NCI-H187 (cell line): ENCODE measurements at places on chromosomes 7 and 10.

DNA sequence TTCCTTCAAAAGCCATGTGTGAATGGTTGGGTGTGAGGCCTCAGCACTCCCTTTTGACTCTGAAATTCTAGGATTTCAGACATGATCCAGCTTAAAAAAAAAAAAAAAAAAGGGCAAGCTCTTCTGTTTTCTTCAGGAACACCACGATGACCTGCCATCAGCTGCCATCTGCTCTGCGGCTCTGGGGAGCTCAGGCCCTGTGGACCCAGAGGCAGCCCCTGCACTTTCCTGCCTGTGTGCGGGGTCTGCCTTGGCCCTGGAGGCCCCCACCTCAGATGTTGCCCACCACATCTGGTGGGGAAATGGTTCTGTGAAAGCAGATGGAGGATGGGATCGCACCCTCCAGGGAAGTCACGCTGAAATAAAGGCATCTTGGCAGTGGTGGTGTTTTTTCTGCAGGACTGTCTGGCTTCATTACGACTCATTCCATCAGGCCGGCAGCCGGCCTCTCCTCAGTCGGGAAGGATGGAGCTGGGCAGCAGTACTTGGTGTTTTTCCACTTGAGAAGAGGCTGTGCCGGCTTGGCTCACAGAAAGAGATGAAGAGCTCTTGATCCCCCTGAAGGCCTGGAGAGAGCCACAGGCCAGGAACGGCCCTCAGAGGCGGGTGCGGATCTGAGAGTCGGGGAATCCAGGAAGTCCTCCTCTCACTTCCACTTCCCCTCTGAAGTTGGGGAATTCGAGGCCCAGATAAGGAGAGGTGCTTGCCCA lies 66.1 kb upstream of the AQP1 start:
- DNase-seq: no peak

DNA sequence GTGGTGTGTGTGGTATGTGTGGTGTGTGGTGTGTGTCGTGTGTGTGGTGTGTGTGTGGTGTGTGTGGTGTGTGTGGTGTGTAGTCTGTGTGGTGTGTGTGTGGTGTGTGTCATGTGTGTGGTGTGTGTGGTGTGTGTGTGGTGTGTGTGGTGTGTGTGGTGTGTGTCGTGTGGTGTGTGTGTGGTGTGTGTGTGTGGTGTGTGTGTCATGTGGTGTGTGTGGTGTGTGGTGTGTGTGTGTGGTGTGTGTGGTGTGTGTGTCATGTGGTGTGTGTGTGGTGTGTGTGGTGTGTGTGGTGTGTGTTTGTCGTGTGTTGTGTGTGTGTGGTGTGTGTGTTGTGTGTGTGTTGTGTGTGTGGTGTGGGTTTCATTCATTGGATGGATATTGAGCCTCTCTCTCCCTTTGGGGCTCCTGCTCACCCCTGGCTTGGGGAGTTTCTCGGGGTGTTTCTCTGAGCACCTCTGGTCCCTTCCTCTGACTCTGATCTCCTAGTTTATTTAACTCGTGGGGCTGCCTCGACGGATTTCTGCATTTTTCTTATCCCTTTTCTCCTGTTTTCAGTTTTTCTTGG lies 145.8 kb downstream of the DNAJB6 start:
- DNase-seq: no peak

GRCh38 chr10:95289003-95289920 lies 1.5 kb downstream of the PDLIM1 start:
- no peak for DNase-seq

DNA sequence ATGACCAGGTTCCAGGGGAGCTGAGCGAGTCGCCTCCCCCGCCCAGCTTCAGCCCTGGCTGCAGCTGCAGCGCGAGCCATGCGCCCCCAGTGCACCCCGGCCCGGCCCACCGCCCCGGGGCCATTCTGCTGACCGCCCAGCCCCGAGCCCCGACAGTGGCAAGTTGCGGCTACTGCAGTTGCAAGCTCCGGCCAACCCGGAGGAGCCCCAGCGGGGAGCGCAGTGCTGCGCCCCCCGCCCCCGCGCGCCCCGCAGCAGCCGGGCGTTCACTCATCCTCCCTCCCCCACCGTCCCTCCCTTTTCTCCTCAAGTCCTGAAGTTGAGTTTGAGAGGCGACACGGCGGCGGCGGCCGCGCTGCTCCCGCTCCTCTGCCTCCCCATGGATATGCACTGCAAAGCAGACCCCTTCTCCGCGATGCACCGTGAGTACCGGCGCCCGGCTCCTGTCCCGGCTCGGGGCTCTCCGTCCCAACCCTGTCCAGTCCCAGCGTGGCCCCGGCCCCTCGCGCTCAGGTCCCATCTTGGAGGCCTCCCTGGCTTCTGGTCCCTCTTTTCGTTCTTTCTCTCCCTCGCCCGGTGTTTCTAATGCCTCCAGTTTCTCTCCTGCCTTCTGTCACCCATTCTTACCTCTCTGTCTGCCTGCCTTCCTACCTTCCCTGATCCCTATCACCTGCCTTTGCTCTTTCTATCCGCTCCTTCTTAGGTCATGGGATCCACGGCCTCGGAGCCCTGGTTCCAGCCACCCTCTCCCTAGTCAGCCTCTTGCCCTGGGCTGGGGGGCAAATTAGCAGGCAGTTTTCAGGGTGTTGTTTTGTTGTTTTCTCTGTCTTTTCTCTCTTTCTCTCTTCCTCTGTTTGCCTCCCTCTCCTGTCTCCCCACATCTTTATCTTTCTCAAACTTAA lies 751 bp downstream of the PAX2 start:
- no peak for DNase-seq

DNA sequence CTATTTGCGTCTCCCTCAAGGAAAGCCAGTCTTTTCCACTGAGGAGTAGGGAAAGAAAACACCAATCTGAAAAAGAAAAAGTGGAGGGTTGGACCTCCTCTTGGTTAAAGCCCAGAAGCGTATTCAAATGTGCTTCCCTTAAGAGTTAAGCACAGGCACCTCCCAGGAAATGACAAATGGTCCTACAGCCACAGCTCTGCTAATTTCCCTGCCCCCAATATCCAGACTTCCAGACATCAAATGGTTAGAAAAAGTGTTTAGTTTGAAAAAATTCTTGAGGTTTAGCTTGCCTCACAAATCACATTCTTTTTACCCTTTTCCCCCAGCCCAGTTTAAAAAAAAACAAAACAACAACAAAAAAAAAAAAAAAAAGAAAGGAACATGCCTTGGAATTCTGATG lies 19.0 kb upstream of the COL1A2 start:
- no peak for DNase-seq

GRCh38 chr10:23694921-23695824 lies 256.3 kb downstream of the OTUD1 start:
- DNase-seq: no peak

- no peak for DNase-seq
These were observed 1.8 kb downstream of the TSC22D4 start for GRCh38 chr7:100476903-100477870.

DNA sequence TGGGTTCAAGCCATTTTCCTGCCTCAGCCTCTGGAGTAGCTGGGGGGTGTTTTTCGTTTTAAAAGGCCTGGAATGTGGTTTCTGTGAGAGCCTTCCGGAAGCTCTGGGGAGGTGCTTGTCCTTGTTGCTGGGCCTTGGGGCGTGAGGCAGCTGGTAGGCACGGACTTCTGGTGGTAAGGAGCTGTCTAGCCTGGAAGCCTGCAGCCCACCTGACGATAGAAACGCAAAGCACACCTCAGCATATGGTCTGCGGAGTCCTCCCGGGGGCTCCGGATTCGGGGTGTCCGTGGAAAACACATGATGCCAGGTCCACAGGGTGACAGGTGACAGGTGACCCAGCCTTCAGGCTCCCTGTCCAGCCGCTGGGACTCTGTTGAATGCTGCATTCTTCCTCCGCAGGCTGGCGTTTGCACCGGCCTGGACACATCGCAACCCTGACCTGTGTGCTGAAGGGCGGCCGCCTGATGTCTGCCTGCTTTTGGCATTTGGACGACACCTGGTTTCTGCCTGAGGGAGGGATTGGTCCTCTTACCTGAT lies 37.3 kb downstream of the INPP5A start:
- no peak for DNase-seq

GRCh38 chr10:112957640-112958092 lies 7.6 kb downstream of the TCF7L2 start:
- DNase-seq: no peak

- DNase-seq: no peak
These were observed 579.0 kb downstream of the PHTF2 start for GRCh38 chr7:78377532-78377931.

DNA sequence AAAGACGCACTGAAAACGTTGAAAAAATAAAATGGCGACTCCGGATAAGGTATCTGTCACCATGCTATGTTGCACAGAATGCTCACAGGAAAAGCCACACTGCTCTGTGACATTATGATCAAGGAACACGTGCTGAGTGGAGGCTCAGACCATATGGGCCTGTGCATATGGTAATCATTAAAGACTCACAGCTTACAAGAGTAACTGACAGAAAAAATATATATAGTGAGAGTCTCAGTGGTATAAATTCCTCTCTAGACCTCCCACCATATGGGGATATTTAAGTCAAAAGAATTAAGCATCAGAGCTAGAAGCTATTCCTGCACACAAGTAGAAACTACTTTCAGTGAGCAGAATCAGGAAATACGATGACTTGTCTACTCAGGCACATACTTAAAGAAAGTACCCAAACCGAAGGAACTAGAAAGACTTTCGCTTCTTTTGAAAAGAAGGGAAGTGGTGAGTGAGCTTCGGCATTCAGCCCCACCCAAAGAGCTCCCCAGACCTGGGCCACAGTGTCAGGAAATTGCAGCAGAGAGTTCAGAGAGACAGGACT lies 65.1 kb upstream of the MPP7 start:
- DNase-seq: no peak

DNA sequence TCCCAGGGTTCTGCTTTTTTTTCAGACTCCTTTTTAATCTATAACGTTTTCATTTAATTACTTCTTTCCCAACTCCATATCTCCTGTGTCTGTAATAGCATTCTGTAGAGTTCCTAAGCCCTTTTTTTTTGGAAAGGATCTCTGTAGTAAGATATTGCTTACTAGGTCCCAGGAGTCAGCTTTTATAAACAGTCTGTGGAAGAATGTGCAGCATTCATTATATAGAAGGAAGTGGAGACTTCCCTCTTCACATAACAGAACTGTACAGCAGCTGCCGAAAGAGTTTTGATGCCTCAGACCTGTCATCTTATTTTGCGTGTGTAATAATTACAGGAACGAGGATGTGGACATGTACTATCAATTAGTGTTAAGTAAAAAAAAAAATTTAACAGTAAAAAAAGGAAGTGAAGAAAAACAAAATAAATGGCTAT lies 7.4 kb upstream of the STEAP4 start:
- no peak for DNase-seq

- no peak for DNase-seq
These were observed 42.4 kb downstream of the XRCC2 start for GRCh38 chr7:152633504-152633903.

GRCh38 chr10:1664333-1664964 lies 72.9 kb downstream of the ADARB2 start:
- DNase-seq: no peak

DNA sequence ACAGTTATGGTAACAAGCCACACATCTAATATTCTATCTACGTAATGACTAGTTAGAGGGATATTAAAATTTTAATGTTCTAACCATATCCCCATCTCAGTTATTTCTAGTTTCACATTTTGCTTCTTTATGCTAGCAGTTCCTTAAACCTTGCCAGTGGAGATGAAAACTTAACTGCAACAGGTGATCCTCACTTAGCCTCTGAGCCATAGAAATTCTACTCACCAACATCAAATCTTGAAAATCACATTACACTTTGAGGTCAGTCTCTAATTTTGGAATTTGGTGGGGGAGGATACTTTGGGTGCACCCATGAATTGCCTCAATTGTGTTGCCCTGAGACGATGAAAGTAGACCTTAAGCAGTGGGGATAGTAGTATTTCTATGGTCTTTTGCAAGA lies 256.4 kb downstream of the GATA3 start:
- DNase-seq: no peak

- no peak for DNase-seq
These were observed 538.5 kb upstream of the MKI67 start for GRCh38 chr10:128664729-128665128.

GRCh38 chr7:133910761-133911160 lies 216.4 kb upstream of the LRGUK start:
- DNase-seq: peak; percentile 15

DNA sequence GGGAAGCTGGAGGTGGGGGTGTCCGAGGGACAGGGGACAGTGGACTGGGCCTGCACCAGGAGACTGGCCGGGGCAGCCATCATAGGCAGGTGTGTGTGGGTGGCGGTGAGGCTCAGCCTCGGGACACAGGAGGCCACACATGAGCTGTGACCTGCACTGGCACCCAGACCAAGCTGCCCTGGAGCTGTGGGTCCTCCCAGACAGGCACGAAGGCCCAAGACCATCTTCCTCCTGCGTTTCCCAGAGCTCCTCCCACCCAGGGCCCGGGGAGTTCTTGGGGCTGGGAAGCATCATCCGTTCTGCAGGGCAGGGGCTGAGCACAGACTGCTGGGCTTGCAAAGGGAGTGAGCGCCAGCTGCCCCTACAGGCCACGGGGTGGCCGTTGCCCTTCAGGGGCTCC lies 87.4 kb downstream of the PDGFA start:
- DNase-seq: no peak

DNA sequence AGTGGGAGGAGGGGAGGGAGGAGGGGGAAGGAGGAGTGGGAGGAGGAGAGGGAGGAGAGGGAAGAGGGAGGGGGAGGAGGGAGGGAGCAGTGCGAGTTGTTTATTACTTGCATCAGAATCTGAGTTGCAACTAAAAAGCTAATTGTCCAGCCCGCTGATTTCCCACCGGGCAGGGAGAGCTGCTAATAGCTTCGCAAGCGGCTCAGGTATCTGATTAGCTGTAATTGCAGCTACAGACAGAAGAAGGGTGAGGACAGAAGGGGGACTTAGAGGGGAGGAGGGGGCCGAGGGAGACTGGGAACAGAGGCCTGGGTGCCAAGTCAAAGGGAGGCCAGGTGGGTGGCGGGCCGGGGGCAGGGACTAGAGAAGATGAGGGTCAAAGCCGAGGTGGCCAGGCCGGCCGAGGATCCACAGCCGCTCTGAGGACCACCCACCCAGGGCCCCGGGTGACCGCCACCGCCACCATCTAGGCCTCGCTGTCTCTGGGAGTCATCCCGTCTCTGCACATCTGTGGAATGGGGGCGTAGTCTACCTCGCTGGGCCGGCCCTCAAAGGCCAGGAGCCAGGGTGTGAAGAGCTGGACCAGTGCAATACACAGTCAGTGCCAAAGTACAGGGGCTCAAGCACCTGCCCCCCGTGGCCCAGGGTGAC lies 54.2 kb downstream of the MICALL2 start:
- no peak for DNase-seq

DNA sequence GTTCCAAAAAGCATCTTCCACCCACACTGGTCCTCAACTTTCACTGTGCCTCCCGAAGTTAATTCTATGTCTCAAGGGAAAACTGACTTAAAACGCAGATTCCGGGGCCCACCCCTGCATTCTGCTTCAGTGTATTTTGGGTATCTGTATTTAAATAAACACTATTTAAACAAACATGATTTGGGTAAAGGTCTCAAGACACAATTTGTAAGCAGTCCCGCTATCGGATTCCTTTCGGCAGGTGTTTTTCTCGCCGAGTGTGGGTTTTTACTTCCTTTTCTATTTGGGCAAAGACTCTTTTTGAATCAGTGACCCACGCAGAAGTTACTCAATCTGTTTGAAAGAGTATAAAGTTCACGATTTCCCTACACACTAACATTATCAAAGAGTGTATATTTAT lies 1.2 kb downstream of the PDIA4 start:
- DNase-seq: no peak

GRCh38 chr10:72796042-72796441 lies 97.5 kb upstream of the OIT3 start:
- no peak for DNase-seq
